ENCODE measurements at places on chromosomes 2 and 18.
A peak's percentile ranks its signal among the peaks of the same experiment; 100 is the strongest.

- ATAC-seq: no peak
Measured at GRCh38 chr2:10911291-10912075, at the start of gene KCNF1. KCNF1 (plus strand) TSS chr2:10911934; CDS start chr2:10912427, 493 bp downstream.

DNA sequence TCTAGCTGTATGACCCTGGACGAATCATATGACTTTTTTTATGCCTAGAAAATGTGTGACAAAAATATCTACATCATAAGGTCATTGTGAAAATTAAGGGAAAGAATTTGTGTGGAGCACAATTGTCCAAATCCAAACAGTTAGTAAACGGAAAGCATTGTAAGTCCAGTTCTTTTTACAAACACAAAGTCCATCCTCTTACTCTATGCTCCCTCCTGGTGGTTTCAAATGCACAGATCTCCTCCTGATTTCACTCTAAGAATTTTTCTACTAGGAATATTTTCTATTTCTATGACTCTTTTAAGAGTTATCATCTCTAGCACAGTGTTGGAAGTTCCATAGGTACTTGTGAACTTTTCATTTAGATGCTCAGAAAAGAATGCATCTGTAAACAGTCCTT, 125.2 kb upstream of the ARL5A start:
- ATAC-seq: no peak

- no peak for ATAC-seq
Measured at GRCh38 chr2:23533338-23533695, 148.3 kb downstream of the KLHL29 start.

GRCh38 chr2:269356-270030, 4.7 kb downstream of the ACP1 start:
- no peak for ATAC-seq

- ATAC-seq: no peak
Measured at GRCh38 chr18:55354795-55355194, 233.2 kb downstream of the TCF4 start.

DNA sequence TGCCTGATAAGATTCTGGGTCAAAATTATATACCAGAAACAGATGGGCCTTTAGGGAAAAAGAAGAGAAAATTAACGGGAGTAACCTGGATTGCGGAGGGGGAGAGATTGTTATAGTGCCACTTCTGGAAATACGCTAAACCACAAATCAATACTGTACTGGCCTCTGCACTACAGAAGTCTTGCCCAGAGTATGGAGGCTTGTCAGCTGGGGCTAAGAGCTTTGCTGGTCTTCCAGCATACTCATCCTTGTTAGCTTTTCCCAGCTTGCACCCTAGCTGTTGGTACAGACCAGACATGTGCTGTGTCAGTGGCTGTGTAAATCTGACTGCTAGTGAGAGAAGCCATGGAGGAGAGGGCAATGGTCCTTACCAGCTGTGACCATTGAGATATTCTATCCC, 8.9 kb downstream of the AGBL5 start:
- no peak for ATAC-seq

DNA sequence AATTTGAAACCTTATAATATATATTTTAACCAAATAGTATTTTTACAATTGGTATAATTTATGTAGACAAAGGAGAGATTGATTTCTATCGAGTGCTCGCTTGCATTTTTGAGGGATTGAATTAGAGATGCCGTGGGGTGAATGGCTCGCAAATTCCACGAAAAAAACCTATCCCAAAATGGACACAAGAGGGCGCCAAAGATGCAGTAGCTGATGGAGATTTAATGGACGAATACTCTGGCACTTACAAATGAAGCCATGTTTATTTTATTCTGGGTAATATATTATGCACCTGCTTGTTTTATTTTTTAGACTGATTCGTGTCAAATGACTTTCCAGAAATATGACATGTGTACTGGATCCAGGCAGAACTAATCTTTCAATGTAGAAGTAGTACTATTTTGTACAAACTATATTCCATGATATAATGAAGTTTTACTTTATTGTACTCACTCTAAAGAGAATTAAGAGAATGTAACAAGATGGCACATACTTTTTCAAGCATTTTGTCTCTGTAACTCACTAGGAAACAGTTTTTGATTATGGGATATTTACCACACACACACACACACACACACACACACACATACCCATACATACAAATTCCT, 505.4 kb downstream of the PLCL1 start:
- ATAC-seq: peak; percentile 33

- no peak for ATAC-seq
Measured at GRCh38 chr2:230797515-230798495, 66.9 kb upstream of the ITM2C start.

GRCh38 chr2:238127165-238128060, 11.1 kb upstream of the KLHL30 start:
- ATAC-seq: no peak

DNA sequence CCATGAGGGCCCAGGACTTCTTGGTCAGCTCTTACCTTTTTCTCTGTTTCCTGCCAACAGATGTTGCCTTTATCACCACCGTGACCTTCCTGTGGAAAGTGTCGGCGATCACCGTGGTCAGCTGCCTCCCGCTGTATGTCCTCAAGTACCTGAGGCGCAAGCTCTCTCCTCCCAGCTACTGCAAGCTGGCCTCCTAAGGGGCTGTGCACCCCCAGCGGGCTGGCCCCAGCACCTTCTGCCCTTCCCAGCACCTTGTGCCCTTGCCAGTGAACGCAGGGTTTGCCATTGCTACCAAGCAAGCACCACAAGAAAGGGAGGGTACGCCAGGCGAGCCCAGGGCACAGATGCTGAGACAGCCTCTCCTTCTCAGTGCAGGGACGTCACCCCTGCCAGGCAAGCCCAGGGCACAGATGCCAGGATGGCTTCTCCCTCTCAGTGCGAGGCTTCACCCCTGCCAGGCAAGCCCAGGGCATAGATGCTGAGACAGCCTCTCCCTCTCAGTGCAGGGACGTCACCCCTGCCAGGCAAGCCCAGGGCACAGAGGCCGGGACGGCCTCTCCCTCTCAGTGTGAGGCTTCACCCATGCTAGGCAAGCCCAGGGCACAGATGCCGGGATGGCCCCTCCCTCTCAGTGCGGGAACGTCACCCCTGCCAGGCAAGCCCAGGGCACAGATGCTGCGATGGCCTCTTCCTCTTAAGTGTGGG, 18.4 kb upstream of the NFATC1 start:
- ATAC-seq: no peak
